ENCODE measurements at places on chromosomes 1 and 21.
A peak's percentile ranks its signal among the peaks of the same experiment; 100 is the strongest.

DNA sequence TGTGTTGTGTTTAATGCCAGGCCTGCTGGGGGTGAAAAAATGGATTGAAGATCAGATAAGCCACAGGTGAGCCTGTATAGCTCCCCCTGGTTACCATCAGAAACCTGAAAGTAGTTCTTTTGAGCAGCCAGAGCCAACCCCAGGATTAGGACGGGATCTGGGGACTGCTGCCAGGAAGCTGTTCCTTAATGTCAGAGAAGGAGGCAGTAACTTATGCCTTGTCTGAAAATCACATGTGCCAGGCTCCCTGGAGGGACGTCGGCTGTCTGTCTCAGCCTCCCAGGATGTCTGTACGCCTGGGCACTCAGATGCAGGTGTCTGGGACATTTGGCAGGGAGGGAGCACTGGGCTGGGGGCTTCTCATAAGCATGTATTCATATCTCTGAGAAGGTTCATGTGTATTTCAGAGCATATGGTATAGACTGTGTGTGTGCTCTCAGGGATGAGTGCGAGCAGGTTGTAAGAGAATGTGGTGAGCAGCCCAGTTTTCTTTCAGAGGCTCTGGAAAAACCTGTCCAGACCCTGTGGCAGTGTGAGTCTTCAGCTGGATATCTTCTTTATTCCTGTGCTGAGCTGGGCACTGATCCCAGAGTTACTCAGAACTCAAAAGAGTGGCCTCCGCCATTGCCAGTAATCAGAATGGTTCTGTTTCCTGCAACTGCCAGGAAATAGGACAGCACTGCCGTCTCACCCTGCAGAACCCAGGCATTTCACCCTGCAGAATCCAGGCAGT, 2.8 kb downstream of the FAM43B start:
- DNase-seq: no peak

DNA sequence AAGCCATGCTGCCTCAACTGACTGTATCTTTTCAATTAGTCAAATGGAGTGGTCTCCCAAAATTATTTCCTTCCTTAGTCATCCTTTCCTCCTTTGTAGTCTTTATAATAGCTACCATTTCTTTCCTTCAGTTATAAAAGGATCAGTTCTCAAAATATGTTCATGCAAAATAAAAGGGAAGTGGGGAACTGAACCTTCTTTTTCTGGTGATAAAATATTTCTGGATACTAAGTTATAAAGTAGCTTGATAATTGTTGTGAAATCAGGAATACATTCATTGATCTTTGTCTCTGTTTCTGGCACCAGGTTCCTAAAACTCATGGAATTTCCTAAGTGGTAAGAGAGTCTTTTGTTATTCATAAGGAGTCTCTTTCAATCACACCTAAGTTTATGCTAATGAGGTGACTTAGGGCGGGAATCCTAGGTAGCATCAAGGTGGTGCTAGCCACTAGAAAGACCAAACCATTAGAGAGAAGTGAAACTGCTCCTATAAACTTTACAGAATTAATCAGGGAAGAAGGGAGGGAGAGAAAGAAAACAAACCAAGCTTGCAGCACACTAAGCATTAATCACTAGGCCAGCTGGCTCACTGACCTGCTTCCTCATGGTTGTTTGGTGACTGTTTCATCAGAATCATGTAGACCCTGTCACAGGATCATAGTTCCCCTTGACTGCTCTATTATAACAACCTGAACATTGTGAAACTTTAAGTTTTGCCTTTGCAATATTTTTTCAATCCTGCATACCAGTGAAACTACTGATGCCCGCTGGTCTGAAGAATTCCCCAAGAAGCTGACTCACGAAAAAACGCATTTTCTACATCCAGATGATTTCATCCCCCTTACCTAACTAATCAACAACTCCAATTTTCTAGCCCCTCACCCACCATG, 161.6 kb upstream of the PTBP2 start:
- DNase-seq: no peak

DNA sequence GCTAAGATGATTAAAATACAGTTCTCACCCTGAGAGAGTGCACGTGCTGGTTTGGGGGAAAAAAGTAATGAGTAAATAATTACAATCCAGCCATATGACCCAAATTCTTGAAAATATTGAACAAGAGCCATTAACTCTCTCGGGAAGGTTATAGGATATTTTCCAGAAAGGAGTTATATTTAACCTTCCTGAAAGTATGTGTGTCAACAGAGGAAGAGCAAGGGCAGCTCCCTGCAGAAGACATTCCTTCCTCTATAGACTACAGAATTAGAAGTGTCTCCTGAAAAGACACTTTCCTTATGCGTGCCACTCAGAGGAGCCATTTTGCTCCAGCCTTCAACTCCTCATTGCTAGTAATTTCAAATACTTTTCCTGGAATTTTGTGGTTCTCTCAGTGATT, 648.7 kb downstream of the USP25 start:
- no peak for DNase-seq

DNA sequence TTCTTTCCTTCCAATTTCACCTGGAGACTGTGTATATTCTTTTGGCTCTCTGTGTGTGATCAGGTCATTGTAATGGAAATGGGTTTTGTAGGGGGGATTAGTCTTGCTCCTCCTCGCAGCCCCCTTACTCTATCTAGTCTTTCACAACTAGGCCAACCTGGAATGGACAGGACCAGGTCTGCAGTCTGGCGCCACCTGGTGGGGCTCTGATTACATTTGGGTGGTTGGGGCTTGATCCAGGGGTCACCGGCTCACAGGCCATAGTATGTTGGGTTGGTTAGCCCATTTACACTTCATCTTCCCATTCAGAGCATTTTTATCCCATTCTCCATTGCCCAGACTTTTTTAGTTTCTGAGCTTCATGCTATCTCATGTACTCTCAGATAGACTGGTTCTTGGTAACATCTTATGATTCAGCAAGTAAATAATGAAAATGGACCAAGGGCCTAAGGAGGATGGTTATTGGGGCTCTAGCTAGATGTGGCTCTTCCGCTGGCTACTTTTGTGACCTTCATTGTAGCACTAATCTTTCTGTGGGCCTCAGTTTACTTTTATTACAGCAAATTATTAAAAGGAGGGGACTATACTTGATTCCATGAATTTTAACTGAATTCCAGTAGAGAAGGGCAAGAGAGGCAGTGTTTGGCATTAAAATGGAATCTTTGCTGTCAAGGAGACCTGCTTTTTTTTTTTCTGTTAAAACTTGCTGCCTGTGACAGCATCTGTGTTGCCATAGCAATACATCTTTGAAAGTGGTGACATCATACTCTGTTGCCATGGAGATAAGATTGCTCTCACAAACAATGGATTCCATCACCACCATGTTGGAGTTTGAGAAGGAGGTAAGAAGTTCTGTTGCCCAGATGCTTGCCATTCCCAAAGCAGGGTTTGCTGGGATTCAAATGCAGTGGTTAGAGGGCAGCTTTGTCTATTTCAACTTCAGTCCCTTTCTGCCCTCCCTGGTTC, 150.1 kb downstream of the PLXNA2 start:
- peak; percentile 38 for DNase-seq

- no peak for DNase-seq
Observed at GRCh38 chr21:41712201-41712600, 54.7 kb downstream of the RIPK4 start.

DNA sequence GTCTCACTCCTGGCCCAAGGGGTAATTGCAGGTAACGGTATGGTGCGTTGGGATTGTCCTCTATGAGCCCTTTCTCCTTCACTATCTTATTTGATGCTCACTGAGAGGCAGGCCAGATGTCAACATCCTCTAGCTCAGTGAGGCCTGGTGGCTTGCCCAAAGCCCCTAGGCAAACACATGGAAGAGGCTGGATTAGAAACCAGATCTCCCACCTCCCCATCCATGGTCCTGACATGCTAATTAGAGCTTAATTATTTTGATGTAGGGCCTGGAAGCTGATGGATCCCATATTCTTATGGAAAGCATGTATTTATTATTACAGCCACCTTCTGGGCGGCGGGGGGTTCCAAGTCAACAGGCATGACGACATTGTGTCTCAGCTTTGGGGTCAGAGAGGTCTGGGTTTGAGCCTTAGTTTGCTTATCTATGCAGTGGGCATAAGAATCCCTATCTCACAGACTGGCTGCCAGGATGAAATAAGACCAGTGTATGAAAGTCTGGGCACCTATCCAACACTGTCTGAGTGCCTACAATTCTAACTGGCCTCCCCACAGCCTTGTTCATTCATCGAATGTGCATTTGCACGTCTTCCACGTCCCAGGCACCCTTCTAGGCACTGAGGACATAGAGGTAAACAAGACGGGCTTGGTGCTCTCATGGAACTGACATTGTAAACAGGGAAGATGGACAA, 6.2 kb downstream of the SMPDL3B start:
- no peak for DNase-seq

GRCh38 chr1:17768651-17769241, 13.6 kb downstream of the ACTL8 start:
- DNase-seq: no peak

GRCh38 chr1:226825037-226825745, 45.2 kb upstream of the PSEN2 start:
- DNase-seq: no peak

DNA sequence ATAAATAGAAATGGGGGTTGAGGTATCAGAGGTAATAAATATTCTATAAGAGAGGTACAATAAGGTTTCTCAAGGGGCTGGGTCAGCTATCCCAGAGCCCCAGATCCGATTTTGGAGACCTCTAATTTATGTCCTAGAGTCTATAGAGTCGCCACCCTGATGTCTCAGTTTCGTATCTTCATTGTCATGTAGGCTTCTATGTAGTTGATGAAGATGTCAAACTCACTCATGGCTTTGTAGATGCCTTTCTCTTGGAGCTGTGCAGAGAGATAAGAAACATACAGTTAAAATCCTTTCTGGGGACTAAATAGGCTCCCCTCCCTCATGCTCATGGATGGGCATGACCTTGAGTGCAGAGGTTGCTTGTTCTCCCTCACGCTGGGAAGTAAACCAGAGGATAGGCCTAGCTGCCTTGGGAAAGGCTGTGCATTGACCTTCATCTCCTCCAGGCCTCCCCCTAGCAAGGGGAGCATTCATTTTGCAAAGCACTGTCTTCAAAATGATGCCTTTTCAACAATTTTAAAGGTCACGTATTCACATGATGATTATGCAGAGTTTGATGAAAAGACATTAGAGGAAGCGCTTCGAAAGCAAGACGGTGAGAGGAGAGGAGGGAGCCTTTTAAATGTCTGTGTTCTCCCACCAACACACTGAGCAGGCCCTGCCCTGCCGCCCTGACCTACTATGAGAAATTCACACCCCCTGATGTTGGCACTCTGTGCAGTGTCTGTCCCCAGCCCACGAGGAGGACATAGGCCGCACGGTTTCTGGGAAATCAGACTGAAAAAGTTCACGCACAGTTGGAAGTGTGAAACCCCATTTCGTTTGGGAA, 1.9 kb upstream of the IL19 start:
- no peak for DNase-seq
